ENCODE measurements at places on chromosomes 2 and 18.
A peak's percentile ranks its signal among the peaks of the same experiment; 100 is the strongest.

GRCh38 chr2:183031911-183032794, 6.1 kb downstream of the NCKAP1 start:
- no peak for DNase-seq

DNA sequence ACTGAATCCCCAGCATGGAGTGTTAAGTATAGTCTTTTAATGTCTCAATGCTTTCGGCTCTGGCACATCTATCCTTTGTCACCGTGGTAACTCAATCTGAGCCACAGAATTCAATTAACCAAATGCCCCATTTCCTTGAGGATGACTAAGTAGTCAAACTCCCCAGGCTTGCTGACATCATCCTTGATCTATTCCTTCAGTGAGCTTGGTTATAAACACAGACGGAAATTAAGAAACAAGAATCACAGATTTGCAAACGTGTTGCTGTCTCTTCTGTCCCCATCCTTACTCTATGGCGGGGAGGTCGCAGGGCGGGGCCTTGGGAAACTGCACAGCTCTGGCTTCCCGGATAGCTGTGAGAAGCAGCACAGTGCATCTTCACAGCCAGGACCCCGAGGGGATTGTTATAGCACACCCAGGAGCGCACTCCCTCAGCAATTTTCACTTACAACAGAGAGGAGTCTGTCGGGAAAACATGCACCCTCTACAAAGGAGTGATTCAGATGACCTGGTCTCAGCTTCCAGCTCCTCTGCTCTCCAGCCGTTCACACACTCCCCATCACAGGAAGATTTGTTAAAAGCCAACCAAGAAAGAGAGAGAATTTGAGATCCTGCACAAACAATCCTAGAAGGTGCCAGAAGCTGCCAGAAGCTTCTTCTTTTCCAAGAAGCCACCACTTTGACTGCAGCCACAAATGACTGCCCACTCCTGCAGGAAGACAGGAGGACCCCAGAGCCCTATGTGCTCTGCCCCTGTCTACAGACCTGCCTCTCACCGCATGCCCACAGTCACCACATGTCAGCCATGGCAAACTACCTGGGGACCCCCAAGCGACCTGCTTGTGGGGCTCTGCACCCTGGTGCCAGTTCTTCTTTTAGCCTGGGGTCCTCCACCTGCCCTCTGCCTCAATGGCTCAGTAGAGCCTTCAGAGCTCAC, 44.9 kb upstream of the YWHAQ start:
- no peak for DNase-seq

DNA sequence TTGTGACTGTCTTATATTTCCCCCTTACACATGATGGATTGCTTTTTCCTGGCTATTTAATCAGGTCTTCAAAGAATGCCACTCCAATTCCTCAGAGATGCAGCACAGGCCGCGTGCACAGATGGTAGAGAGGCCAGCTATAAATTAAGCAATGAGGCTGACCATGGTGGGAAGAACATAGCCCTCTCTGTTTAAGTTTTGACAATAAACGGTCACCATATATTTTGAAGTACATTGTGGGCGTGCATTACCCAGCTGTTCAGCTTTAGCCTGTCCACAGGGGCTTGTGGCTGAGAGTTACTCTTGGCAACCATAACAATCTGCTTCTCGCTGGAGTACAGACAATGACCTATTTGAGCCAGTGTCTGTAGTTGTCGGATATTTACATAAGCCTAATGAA, 730.8 kb downstream of the DCC start:
- DNase-seq = peak; percentile 9

GRCh38 chr2:9703701-9704221, 73.0 kb upstream of the YWHAQ start:
- DNase-seq = no peak

DNA sequence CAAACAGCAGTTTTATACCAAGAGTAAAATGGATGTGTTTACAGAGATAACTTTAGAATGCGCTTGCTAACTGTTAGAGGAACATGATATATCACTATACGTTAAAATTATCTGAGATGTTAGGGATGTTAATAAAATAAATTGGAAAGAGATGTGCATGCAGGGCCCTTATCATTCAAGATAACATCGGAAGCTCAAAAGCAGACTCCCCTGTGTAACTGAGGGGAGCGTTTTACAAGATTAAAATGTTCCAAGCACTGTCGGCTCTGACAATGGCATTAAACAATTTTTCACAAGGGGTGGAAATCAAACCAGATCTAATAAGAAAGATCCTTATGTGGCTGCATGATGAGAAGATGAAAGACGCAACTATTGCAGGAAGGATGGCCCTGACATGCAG, 53.3 kb upstream of the DCC start:
- DNase-seq = no peak

GRCh38 chr2:86778957-86779356, 11.8 kb downstream of the CD8A start:
- DNase-seq = no peak

Measured in NCI-H510A (cell line).